Psoas muscle (tissue), 8 donors: ENCODE measurements at places on chromosomes 1 and 21. TPM values are rescaled to one million over a fixed set of nuclear protein-coding genes. Genes with fewer than 3 reads are reported as not detected.

GRCh38 chr21:43339668-43340067 lies 87.3 kb downstream of the SIK1 start:
- DNase-seq: peak; percentile 46

- DNase-seq: peak; percentile 51
Measured at GRCh38 chr1:10663678-10664035, 132.8 kb downstream of the CASZ1 start.

The SEMA4A gene
- 2.3 TPM for total RNA-seq

DNA sequence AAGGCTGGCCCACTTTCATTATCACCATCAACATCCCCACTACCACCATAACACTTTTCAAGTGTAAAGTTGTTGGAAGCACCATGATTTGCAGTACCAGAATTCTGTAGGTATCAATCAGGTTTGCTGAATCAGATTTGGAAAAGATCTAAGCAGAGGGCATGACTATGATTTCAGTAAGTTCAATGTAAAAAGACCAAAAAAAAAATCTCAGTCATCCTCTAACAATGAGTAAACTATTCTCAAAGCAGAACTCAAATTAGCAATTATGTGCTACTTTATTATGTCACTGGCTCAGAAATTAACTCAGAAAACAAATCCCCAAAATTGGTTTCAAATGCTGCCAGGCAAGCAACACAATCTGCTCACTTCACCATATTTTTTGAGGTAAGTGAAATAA lies 187.8 kb upstream of the HP1BP3 start:
- no peak for DNase-seq

DNA sequence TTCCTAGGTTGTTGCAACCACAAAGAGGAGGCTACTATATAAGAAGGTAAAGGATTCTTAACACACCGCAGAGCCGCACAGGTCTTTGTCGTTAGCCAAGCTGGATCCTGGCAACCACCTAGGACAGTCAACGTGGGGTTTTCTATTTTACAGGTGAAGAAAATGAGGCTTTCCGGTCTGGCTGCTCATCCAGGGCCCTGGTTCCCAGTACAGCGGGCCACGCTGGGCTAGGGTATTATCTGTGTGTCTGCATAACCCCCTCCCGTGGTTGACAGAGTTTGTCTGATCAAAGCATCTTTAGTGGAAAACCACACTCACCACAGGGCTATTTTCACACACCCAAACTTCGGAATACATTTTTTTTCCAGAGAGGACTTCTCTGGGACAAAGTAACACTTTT lies 39.0 kb upstream of the PDE9A start:
- DNase-seq: no peak

The SYT2 gene
- total RNA-seq: 0.02 TPM

The B3GALT6 gene
- total RNA-seq: 8.9 TPM
